GM23338 (cell line): ENCODE measurements at places on chromosomes 12 and 14. TPM values are rescaled to one million over a fixed set of nuclear protein-coding genes. Genes with fewer than 3 reads are reported as not detected.

GRCh38 chr12:75859868-75860267, 171.7 kb downstream of the PHLDA1 start:
- H3K4me1 ChIP-seq = no peaks in the 10 kb centered on the region
- H3K36me3 ChIP-seq = no peaks in the 10 kb centered on the region
- no peak overlapping the region for H3K27ac ChIP-seq

GRCh38 chr12:89884416-89884898, 175.8 kb upstream of the ATP2B1 start:
- peaks cover 20% of the 10 kb centered on the region for H3K4me1 ChIP-seq
- H3K27me3 ChIP-seq = no peaks in the 10 kb centered on the region
- no peak overlapping the region for H3K27ac ChIP-seq
- H3K4me3 ChIP-seq = no peak overlapping the region
- DNase-seq = no peak

DNA sequence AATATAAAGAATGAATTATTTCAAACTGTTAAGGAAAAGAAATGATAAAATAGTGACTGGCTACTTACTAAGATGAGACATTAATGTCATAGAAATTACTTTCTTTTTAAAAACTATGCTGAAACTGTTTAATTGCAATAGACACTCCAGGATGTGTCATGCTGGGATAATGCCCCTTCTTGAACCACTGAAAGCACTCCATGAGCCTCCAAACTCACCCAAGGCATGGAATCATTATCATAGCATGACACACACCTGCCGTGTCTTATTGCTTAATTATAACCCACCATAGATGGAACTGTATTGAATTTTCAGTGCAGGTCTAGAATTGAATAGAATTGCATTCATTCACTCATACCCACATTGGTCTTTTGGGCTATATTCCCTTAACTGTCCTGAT, 4.3 kb downstream of the MBIP start:
- no peaks in the 10 kb centered on the region for H3K27me3 ChIP-seq
- H3K27ac ChIP-seq = no peak overlapping the region
- H3K4me3 ChIP-seq = no peak overlapping the region
- H3K36me3 ChIP-seq = peaks cover 3% of the 10 kb centered on the region
- H3K4me1 ChIP-seq = peaks cover 32% of the 10 kb centered on the region
- no peak for DNase-seq

DNA sequence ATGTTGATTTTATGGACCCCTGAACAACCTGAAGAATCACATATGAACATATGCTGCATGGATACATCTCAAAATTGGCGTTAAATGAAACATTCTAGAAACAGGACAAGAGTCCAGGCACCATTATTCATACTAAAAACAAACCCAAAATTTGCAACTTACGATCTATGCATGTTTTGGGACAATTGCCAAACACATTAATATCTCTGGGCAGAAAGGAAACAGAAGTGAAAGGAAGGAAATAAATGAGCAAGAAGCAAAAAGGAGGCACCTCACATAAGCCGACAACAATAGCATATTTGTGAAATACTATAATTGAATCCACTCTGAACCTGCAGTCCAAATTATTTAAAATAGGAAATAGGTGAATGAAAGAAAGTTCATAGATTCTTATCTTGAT, 1505.3 kb downstream of the AACS start:
- H3K27ac ChIP-seq = no peak overlapping the region
- H3K4me1 ChIP-seq = no peaks in the 10 kb centered on the region
- no peaks in the 10 kb centered on the region for H3K36me3 ChIP-seq
- H3K4me3 ChIP-seq = no peak overlapping the region
- no peak for DNase-seq

The OR4M1 gene
- not detected in 2 replicates for total RNA-seq

DNA sequence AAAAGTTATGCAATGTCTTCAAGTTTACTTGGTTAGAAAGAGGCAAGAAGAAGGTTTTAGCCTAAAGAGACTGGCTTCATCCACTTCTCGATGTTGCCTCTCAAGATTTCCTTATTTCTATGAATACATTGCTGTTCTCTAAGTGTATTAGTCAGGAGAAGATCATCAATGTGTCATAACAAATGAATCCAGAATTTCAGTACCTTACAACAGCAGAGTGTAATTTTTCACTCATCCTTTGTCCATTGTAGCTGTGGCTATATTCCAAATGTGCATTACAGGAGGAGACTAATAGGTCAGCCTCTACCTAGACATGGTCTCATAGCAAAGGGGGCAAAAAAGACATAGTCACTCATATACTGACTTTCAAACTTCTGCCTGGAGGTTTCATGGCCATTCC, 579.1 kb downstream of the PRKD1 start:
- no peak overlapping the region for H3K27ac ChIP-seq
- no peaks in the 10 kb centered on the region for H3K36me3 ChIP-seq

- peaks cover 14% of the 10 kb centered on the region; the same call in 1 of the 2 replicates for H3K4me1 ChIP-seq
- DNase-seq = peak; percentile 50
- H3K36me3 ChIP-seq = peaks cover 10% of the 10 kb centered on the region
- no peak overlapping the region for H3K4me3 ChIP-seq
Measured at GRCh38 chr14:68921666-68922065, 57.4 kb downstream of the ACTN1 start.

DNA sequence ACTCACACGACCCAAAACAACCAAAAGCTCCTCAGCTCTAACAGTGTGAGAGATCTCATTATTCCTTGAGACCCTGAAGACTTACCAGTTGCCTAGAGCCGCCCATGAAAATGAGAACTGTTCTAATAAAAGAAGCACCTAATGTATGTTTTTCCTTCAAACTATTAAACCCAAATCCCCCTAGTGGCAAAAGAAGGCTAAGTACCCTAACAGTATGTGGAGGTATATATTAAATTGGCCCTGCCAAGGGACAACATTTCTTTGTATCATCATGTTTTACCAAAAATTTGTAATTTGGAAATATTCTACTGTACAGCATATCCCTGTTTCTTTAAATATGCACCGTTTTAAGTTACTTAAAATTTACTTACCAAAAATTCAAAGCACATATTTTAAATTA, 38.0 kb upstream of the PPFIA2 start:
- no peak overlapping the region for H3K4me3 ChIP-seq
- peaks cover 24% of the 10 kb centered on the region; the same call in 1 of the 2 replicates for H3K4me1 ChIP-seq
- H3K27me3 ChIP-seq = no peaks in the 10 kb centered on the region
- H3K36me3 ChIP-seq = no peaks in the 10 kb centered on the region

GRCh38 chr14:104130974-104131651, 7.3 kb upstream of the KIF26A start:
- H3K36me3 ChIP-seq = no peaks in the 10 kb centered on the region
- no peak overlapping the region for H3K4me3 ChIP-seq
- peaks cover 11% of the 10 kb centered on the region for H3K27me3 ChIP-seq
- H3K4me1 ChIP-seq = no peaks in the 10 kb centered on the region; the same call in 1 of the 2 replicates

- no peak overlapping the region for H3K27ac ChIP-seq
- no peak for DNase-seq
- no peak overlapping the region for H3K4me3 ChIP-seq
- peaks cover 6% of the 10 kb centered on the region; the same call in 1 of the 2 replicates for H3K4me1 ChIP-seq
- H3K36me3 ChIP-seq = no peaks in the 10 kb centered on the region
- H3K27me3 ChIP-seq = no peaks in the 10 kb centered on the region
Measured at GRCh38 chr12:67425394-67425793, 156.2 kb downstream of the CAND1 start.

GRCh38 chr14:40784860-40785259, 821.8 kb upstream of the LRFN5 start:
- H3K27ac ChIP-seq = no peak overlapping the region
- H3K4me1 ChIP-seq = no peaks in the 10 kb centered on the region
- no peak for DNase-seq
- no peaks in the 10 kb centered on the region for H3K36me3 ChIP-seq

GRCh38 chr14:104725772-104726548, 1.9 kb downstream of the ADSS1 start:
- no peak overlapping the region for H3K27ac ChIP-seq
- peaks cover 10% of the 10 kb centered on the region; the same call in 1 of the 2 replicates for H3K4me1 ChIP-seq
- no peak overlapping the region for H3K4me3 ChIP-seq
- no peaks in the 10 kb centered on the region for H3K27me3 ChIP-seq
- no peak for DNase-seq
- no peaks in the 10 kb centered on the region for H3K36me3 ChIP-seq

The ZFC3H1 gene
- total RNA-seq = 30.3 and 45.9 TPM in 2 replicates

- H3K36me3 ChIP-seq = no peaks in the 10 kb centered on the region
- peaks cover 20% of the 10 kb centered on the region for H3K4me1 ChIP-seq
- no peak overlapping the region for H3K4me3 ChIP-seq
- H3K27ac ChIP-seq = no peak overlapping the region
Measured at GRCh38 chr12:64568298-64568697, 42.0 kb upstream of the RASSF3 start.

- H3K36me3 ChIP-seq = no peaks in the 10 kb centered on the region
- no peak overlapping the region for H3K27ac ChIP-seq
- peaks cover 31% of the 10 kb centered on the region for H3K4me1 ChIP-seq
- no peak overlapping the region for H3K4me3 ChIP-seq
Measured at GRCh38 chr12:6959058-6959804, 8.1 kb downstream of the PTPN6 start.

DNA sequence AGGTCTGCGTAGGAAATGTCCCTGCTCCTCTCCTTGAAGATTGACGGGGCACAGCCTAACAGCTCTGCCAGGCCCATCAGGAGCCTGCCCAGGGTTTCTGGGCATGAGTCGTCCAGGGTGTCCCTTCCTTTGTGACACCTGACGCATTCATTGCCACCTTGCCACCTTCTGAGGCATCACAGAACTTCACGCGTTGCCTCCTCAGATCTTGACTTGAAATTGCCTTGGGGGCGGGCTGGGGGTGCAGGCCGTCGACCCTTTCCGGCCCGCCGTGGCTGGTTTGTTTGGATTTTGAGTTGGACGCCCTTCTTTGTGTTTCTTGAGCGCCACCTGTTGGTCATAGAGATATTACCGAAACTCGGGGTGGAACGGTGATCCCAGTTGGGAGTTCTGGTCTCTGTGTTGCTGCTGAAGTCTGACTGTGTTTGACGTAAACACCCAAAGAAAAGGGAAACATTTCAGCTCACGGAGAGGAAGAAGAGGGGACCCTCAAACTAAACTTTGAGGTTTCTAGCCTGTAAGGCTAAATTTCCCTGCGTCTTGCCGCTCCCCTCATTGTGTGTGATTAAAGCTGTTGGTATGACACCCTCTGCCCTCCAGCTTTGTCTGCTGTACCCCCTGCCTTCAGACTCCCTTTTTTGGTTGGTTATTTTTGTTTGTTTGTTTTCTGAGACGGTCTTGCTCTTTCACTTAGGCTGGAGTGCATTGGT, 44.6 kb downstream of the MLXIP start:
- H3K36me3 ChIP-seq = no peaks in the 10 kb centered on the region
- no peak overlapping the region for H3K4me3 ChIP-seq
- no peaks in the 10 kb centered on the region; the same call in 1 of the 2 replicates for H3K4me1 ChIP-seq
- peak overlapping the region; percentile 21; the same call in 1 of the 2 replicates for H3K27ac ChIP-seq
- H3K27me3 ChIP-seq = no peaks in the 10 kb centered on the region

DNA sequence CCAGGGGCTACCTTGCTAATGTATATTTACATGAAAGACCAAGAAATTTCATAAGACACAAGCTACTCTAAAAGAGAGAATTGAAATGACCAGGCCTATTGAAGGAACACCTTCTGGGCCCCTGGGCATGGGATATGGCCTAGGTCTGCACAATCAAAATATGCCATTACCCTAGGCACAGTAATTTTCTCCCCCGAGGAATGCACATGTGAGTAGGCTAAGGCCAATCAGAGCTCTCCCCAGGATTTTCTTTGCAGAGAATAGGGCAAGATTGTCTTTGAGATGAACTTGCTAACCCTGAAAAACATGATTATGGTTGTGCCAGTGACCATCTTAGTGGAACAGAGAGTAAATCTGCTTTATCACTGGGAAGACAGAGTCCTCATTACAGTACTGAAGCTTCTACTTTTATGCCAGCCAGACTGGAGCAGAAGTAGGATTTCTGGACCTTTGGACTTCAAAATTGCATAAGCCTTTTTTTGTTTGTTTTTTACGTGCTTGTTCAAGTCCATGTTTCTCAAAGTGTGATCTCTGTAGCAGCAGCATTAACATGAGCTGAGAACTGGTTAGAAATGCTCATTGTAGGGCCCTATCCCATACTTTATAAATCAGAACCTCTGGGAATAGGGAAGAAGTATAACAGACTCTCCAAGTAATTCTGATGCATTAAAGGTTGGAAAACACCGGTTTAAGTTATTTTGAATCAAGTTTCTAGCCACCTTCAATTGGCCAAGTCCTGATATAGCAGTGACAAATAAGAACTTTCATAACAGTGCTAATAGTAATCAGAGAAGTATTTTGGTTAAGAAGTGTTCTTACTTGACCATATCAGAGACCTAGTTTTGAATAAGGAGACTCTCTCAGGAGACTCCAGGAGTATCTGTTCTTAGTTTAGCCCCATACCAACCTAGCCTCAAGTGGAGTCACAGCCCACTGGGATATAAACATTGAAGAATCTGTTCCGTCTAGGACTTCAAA, 112.9 kb downstream of the LMO3 start:
- no peak overlapping the region for H3K4me3 ChIP-seq
- H3K36me3 ChIP-seq = no peaks in the 10 kb centered on the region
- H3K27me3 ChIP-seq = no peaks in the 10 kb centered on the region
- no peak overlapping the region for H3K27ac ChIP-seq

The CD4 gene
- total RNA-seq = 1.5 and 2.2 TPM in 2 replicates

- H3K27ac ChIP-seq = no peak overlapping the region
- no peaks in the 10 kb centered on the region for H3K36me3 ChIP-seq
- DNase-seq = no peak
- H3K4me1 ChIP-seq = no peaks in the 10 kb centered on the region; the same call in 1 of the 2 replicates
- no peak overlapping the region for H3K4me3 ChIP-seq
- no peaks in the 10 kb centered on the region for H3K27me3 ChIP-seq
Measured at GRCh38 chr12:108888031-108888430, 8.1 kb downstream of the DAO start.

DNA sequence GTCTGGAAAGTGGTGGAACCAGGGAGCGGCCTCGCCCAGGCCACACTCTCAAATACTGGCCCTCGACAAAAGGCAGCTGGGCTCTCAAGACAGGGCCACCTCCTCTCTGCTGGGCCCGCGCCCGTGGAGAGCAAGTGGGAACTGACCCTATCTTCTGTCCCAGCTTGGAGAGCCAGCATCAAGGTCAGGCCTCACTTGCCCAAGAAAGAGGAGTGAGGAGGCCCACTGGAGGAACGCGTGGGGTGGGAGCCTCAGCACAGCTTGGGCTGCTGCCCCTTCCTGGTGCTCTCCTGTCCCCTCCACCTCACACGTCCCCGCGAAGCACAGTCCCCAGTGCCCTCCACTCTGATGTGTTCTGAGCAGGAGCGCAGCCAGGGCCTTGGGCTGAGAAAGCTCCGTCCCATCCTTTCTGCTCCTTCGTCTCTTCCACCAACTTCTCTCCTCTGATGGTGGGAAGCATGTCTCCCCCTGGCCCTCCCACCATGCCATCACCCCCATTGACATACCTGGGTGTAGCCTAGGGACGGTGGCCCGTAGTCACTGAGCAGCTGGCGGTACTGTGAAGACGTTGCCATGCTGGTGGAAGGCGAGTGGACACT, 4.9 kb downstream of the CDK2AP1 start:
- peaks cover 12% of the 10 kb centered on the region for H3K36me3 ChIP-seq
- peaks cover 9% of the 10 kb centered on the region for H3K4me1 ChIP-seq
- H3K27me3 ChIP-seq = no peaks in the 10 kb centered on the region

DNA sequence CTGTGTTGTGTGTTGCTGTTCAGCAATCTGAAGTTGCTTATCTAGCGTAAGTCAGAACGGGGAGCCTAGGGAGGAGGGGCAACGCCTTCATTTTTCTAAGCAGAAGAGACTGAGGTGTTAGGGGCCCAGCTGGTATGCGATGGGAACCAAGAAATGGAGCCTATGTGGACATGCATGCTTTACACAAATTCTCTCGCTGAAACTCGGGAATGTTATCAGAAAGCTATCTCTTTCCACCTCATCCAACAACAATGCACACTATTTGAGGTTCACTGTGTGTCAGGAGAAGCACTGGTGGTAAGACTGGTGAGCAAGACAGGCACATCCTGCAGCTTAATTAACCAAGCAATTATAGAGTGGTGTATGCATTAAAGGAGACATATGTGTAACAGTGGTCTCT, 89.7 kb downstream of the NRXN3 start:
- no peak for DNase-seq
- H3K36me3 ChIP-seq = no peaks in the 10 kb centered on the region
- no peak overlapping the region for H3K4me3 ChIP-seq
- H3K4me1 ChIP-seq = no peaks in the 10 kb centered on the region

GRCh38 chr14:32412103-32412502, 83.0 kb downstream of the AKAP6 start:
- DNase-seq = no peak
- H3K4me3 ChIP-seq = no peak overlapping the region
- H3K27me3 ChIP-seq = no peaks in the 10 kb centered on the region
